ENCODE measurements at places on chromosomes 6 and 20. TPM values are rescaled to one million over a fixed set of nuclear protein-coding genes. Genes with fewer than 3 reads are reported as not detected.

Gene CYP24A1
- total RNA-seq, result not detected

DNA sequence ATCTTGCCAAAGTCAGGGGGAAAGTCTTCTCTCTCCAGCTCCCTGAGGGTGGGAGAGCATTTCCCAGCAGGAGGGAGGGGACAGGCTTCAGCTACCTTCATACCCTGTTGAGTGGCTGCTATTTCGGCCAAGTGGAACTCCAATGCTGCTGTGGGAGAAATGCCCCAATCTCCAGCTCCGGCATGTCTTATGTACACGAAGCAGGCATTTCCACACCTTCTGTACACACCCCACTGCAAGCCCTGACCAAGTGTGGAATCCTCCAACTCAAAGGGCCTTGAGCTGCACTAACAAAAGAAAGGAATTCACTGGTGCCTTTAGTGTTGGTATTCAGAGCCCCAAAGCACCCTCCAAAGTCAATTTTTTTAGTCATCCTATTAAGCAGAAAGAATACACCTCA is 313.6 kb upstream of the NT5E start:
- no peaks in the 10 kb centered on the region for H3K27me3 ChIP-seq
- H3K36me3 ChIP-seq, result no peaks in the 10 kb centered on the region
- no peak overlapping the region for H3K4me3 ChIP-seq

DNA sequence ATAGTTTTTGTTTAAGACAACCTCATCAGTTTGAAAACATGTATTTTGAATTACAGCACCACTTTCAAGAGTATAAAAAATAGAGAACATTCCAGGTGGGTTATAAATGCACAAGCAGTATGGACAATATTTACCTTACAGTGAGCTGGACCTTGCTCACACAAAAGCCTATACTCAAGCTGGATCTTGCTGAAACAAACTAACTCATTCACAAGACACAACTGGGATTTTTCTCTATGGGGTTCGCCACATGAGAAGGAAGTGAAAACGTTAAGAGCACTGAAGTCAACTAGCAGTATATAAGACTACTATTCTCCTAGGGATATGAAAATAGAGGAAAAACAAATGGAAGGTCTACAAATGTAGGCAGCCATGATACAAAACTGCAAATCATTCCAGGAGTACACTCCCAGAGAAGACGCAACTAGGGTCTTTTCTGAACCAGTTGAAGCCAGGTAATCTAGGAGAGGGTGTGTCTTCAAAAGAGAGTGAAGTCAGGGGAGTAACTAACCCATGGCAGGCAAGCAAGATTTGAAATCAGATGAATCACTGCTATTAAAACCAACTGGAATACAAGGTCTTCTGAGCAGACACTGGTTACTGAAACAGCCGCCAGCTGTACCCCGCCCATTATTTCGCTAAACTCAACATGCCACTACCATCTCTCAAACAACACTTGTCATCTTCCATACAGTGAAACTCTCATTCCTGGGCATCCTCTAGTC is 26.5 kb downstream of the STAU1 start:
- no peaks in the 10 kb centered on the region for H3K36me3 ChIP-seq
- no peak overlapping the region for H3K27ac ChIP-seq
- no peaks in the 10 kb centered on the region for H3K27me3 ChIP-seq
- DNase-seq, result no peak
- peaks cover 36% of the 10 kb centered on the region for H3K4me1 ChIP-seq

DNA sequence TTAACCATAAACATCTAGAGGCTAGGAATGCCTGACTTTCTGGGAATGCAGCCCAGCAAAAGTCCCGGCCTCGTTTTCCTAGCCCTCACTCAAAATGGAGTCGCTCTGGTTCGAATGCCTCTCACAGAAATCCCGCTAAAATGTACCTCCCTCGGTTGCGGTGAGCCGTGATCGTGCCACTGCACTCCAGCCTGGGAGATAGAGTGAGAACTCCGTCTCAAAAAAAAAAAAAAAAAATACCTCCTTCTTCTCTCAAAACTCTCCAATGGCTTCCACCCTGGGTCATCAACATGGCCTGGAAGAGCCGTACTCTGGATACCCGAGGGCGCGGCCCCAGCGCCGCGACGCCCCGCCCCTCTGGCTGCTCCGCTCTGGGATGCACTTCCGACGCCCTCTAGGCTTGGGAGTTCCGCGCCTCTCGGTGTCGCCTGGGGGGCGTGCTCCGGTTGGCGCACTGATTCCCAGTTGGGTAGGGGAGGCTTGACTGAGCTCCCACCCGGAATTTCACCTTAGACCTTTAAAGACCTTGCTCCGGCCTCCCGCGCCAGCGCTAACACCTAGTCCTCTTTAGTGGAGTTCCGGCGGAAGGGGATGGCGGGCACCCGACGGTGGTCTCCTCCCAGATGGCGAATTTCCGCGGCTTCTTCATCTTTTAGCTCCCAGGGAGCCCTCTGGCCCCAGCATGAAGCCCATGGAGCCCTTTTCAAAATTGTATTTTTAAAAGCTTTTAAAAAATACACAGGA is 12.3 kb downstream of the HMGN4 start:
- peaks cover 4% of the 10 kb centered on the region for H3K4me1 ChIP-seq
- peak overlapping the region; percentile 31 for H3K4me3 ChIP-seq
- H3K27ac ChIP-seq, result no peak overlapping the region

GRCh38 chr20:37823296-37823980 is 79.5 kb upstream of the VSTM2L start:
- H3K36me3 ChIP-seq, result no peaks in the 10 kb centered on the region
- H3K4me1 ChIP-seq, result no peaks in the 10 kb centered on the region
- H3K27me3 ChIP-seq, result no peaks in the 10 kb centered on the region
- H3K27ac ChIP-seq, result no peak overlapping the region
- H3K4me3 ChIP-seq, result no peak overlapping the region
- DNase-seq, result no peak

- H3K4me1 ChIP-seq, result no peaks in the 10 kb centered on the region
- no peaks in the 10 kb centered on the region for H3K27me3 ChIP-seq
- H3K27ac ChIP-seq, result no peak overlapping the region
- no peaks in the 10 kb centered on the region for H3K36me3 ChIP-seq
These were observed 599.2 kb downstream of the COL12A1 start for GRCh38 chr6:74606582-74607071.

- H3K4me3 ChIP-seq, result no peak overlapping the region
- no peaks in the 10 kb centered on the region for H3K36me3 ChIP-seq
These were observed 138.0 kb upstream of the RALGAPA2 start for GRCh38 chr20:20850407-20850806.

GRCh38 chr6:16446273-16446672 is 207.9 kb downstream of the GMPR start:
- H3K4me1 ChIP-seq, result peaks cover 7% of the 10 kb centered on the region
- no peak for DNase-seq
- no peak overlapping the region for H3K27ac ChIP-seq
- H3K27me3 ChIP-seq, result no peaks in the 10 kb centered on the region

Gene DEF6
- total RNA-seq, result 5.2 TPM

- no peak for DNase-seq
- H3K4me1 ChIP-seq, result no peaks in the 10 kb centered on the region
- no peaks in the 10 kb centered on the region for H3K27me3 ChIP-seq
- H3K36me3 ChIP-seq, result no peaks in the 10 kb centered on the region
- no peak overlapping the region for H3K4me3 ChIP-seq
These were observed 107.2 kb upstream of the BTBD3 start for GRCh38 chr20:11810311-11811083.

GRCh38 chr20:48774696-48775095 is 53.1 kb downstream of the PREX1 start:
- no peaks in the 10 kb centered on the region for H3K36me3 ChIP-seq
- H3K27ac ChIP-seq, result no peak overlapping the region
- no peaks in the 10 kb centered on the region for H3K4me1 ChIP-seq
- no peak for DNase-seq

- no peaks in the 10 kb centered on the region for H3K27me3 ChIP-seq
- DNase-seq, result no peak
- peaks cover 10% of the 10 kb centered on the region for H3K36me3 ChIP-seq
- H3K4me1 ChIP-seq, result peaks cover 19% of the 10 kb centered on the region
These were observed 113.6 kb upstream of the EMILIN3 start for GRCh38 chr20:41480054-41480770.

Gene TREM2
- total RNA-seq, result 4.1 TPM

Gene ZNF391
- total RNA-seq, result 6.8 TPM

All from thyroid gland (tissue), 4 donors.